Germinal center (tissue), 1 donor: ENCODE measurements at places on chromosomes 11 and 22.

DNA sequence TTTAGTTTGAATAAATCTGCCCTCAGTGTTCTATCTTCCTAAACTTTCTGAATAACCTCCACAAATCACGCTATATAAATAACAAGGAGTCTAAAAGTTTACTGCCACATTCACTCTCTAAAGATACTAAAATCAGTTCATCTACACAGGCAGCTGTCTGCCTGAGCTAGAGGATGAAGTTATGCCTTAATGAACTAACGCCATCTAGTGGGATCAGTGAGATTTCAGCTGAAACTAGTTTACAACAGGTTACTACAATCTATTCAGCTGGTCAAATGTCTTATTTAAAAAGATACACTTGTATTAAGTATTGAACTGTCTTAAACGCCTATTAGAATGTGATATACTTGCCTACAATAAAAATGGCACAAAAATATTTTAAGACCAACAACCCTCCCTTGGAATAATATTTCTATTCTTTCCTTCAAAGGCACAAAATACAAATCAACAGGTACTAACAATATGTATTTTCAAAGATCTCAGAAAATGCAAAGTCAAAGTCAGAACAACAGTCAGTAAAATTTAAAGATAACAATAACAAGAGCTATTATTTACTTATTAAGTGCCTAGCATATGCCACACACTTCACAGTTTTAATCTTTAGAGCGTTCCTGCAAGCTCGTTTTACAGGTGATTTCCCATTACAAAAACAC lies 84.1 kb downstream of the LARGE2 start:
- DNase-seq: peak; percentile 61

- DNase-seq: no peak
Observed at GRCh38 chr11:45538939-45539338, 126.5 kb downstream of the CHST1 start.

- no peak for DNase-seq
Observed at GRCh38 chr11:63931876-63932275, 6.9 kb upstream of the NAA40 start.

DNA sequence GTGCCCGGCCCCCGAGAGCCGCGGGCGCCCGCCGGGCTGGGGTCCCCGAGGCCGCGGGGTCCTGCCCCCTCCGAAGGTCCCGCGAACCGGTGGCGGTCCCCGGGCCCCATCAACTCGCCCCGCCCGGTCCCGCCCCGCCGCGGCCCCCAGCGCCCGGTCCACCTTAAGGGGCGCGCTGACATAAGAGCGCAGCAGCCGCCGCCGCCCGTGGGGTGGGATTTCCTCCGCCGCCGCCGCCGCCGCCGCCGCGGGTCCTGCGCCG lies at the start of gene ZDHHC8:
TSS of gene ZDHHC8 (plus strand) at position 208 of the 262 bp plus-strand sequence. CDS start 144 bp downstream, outside the sequence.
- peak; percentile 59 for DNase-seq

GRCh38 chr22:48097723-48098122 lies 1335.3 kb downstream of the TBC1D22A start:
- DNase-seq: no peak

GRCh38 chr11:20156280-20156875 lies 3.9 kb downstream of the DBX1 start:
- peak; percentile 43 for DNase-seq

DNA sequence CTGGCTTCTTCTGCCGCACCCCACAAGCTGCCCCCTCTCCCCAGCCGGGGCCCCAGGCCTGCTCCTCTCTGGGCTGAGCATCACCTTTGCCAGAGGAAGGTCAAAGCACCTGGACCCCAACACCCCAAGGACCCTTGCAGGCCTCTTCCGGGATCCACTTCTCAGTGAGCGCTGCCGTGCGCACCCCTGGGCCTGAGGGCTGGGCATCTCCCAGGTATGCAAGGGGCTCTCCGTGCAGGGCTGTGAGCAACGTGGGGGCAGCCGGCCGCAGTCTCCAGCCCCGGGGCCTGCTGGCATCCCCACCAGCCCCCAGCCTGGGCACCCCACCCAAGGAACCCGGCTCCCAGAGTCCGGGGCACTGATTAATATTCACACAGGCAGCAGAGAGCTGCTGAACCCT lies 64.0 kb downstream of the BRD1 start:
- no peak for DNase-seq

GRCh38 chr11:1750840-1751530 lies 590 bp upstream of the IFITM10 start:
- no peak for DNase-seq

DNA sequence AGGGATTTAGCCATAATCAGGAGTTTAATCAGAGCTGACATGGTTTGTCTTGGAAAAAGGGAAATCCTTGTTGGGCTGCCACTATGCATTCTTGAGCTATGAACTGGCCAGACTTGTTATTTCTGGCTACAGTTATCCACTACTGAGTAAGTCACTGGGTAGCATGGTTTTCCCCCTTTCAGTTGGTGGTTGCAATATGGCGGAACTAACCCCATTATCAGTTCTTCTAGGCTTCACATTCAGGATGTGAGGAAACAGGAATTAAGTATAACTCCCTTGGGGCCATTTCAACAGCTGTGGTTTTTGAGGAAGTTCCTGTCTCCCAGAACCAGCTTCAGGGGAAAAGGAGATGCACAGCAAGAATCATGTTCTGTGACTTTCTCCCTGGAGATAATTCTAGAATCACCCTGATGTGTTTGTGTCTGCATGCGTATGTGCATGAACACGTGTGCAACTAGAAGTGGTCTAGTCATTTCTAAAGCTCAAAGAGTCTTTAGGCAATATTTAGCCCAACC lies 103.0 kb upstream of the CD44 start:
- DNase-seq: no peak

DNA sequence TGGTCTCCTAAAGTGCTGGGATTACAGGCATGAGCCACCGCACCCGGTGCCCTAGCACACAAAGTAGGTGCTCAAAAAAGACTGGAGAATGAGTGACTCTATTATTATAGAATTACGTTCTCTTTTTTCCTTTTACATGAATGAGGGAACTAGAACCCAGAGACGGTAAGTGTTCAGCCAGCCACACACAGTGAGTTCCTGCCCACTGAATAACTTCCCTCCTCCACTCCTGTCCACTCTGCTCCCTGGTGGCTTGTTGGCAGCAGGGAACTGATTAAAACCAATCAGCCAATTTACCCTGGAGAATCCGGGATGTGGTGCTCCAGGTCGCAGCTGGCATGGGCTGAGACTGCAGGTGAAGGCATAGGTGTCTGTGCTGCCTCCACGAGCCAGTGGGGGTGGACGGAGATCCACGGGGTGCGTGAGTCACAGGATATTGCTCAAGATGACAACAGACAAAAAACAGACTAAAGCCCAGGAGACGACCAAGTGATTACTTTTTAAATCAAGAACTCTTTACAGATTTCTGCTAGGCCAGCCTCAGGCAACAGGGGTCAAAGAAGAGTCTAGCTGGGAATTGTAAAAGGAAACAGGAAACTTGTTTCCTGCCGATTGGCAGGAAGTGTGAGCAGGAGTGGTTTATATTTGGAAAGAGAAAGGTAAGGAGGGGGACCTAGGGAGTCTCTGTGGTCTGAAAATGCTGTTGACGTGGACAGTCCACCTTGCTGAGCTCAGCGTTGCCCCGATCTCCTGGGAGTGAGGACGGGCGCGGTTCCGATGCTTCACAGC lies 95.2 kb upstream of the TP53I11 start:
- no peak for DNase-seq
